ENCODE measurements at places on chromosomes 4 and X. TPM values are rescaled to one million over a fixed set of nuclear protein-coding genes. Genes with fewer than 3 reads are reported as not detected.

DNA sequence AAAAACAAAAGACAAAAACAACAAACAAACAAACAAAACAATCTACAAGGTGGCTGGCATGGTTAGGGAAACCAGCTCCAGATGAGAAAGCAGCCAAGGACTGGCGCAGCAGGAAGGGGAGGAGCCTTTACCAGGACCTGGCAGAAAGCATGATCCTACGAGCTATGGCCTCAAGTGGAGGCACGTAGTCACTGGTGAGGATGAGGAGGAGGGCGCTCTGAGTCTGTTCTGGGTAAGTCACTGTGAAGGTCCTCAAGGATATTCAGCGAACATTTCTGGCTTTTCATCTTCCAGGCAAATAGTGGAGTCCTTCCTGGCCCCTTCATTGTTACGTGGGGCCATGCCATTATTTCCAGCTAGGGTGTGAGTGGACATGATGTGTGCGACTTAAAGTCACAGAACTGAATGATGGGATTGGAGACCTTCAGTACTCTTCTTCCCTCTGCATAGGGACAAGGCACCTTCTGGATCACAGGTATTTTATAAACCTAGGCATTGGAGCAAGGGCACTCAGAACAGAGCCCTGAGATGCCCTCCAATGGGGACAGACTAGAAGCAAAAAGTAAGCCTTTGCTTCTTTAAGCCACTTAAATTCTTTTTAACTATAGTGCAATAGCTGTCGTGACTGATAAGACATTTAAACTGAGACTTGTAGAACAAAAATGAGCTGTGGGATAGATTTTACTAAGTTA, 771.3 kb downstream of the RAB28 start:
- no peak for DNase-seq

DNA sequence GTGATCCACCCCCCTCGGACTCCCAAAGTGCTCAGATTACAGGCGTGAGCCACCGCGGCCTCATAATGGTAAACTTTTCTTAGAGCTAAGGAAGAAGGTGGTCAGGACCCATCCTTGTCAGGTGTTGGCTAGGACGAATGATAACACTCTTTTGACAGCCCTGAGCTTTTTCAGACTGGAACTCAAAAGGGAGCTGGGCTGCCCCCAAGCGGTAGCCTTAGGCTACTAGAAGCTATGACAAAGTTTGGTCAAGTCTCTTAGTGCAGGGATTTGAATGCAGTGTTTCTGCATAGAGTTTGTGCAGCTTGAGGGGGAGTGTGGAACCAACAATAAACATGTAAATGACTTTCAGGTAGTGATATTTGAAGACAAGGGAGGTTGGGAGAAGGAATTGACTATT, 11.8 kb upstream of the HSD17B10 start:
- DNase-seq: peak; percentile 35

- no peak for DNase-seq
Measured at GRCh38 chr4:175273995-175274753, 356.0 kb downstream of the ADAM29 start.

- no peak for DNase-seq
Measured at GRCh38 chr4:72602396-72603376, 33.7 kb upstream of the ADAMTS3 start.

- DNase-seq: no peak
Measured at GRCh38 chr4:151266497-151266896, 10.5 kb upstream of the PRSS48 start.

- peak; percentile 38 for DNase-seq
Measured at GRCh38 chr4:150078041-150078578, at the start of gene DCLK2. Gene DCLK2 (plus strand): TSS chr4:150078445. CDS start chr4:150079028, 583 bp downstream.

DNA sequence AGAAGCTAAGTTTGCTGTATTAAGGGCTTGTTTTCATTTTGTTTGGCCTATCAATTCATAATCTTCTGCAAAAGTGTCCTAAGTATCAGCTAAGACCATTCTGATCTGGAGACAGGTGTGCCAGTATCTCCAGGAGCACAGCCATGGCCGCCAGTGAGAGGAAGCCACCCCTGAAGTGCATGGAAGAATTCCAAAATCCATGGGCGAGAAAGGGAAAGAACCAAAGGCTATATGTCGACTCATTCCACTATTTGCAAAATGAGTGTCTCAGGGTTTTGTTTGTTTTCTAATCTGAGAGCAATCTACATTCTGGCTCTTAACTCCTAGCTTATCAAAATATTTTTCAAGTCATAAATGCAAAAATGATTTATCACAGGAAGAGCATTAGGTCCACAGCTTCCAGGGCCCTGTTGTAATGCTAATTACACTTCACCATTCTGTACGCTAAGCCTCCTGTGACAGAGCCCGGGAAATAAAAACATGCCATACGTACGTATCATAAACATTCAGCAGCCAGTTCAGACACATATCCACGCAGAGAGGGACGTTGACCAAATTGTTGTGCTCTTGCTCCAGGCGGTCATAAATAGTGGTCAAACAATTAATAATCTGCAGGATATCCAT, 137.3 kb upstream of the FTHL17 start:
- no peak for DNase-seq

GRCh38 chr4:25310066-25310802, 2.3 kb upstream of the ZCCHC4 start:
- DNase-seq: no peak

ATP8A1 gene
- 10.7 TPM for total RNA-seq

KLHL4 gene
- 0.70 TPM for total RNA-seq

RASGEF1B gene
- 57.4 TPM for total RNA-seq

IQCM gene
- 0.08 TPM for total RNA-seq
